EH (cell line): ENCODE measurements at places on chromosomes 1 and 21.

DNA sequence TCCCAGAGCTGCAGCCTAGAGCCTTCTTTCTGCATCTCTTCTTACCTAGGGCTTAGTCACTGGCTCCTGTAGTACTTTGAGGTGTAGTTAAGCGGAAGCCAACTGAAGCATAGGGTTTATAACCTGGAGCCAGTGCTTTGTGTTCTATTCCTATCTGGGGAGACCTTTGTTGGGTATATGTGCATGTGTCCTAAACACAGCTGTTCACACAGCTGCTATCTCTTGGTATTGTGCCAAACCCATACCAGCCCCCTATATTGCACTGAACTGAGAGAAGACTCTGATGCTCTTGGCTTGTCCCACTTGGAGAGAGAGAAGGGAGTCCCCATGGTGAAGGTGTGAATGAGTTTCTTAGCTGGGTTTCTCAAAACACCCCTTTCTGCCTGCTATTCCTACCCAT, 17.2 kb upstream of the NFASC start:
- DNase-seq, result no peak

DNA sequence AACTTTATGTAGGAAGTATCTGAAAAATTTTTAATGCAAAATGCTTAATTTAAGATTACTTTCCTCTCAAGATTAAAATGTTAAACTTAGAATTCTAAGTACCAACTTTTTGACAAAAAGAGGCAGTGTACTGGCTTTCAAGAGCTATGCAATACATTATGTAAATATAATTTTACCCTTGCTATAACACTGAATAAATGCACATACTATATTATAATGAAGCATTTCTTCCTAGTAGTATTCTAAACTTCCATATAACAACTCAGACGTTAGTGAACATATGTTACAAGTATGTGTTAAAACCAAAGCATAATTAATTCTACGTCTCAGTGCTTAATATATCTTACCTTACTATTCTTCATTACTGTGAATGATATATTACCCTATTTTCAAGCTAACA, 58.5 kb downstream of the RGS21 start:
- no peak for DNase-seq

- DNase-seq, result no peak
These were observed 29.8 kb downstream of the PKP1 start for GRCh38 chr1:201313086-201313485.

- DNase-seq, result no peak
These were observed 137.8 kb downstream of the LMX1A start for GRCh38 chr1:165218731-165219130.

GRCh38 chr1:62377043-62377562, 57.9 kb upstream of the KANK4 start:
- DNase-seq, result no peak

- DNase-seq, result no peak
These were observed 14.7 kb downstream of the DOP1B start for GRCh38 chr21:36171336-36171735.

- no peak for DNase-seq
These were observed 180.0 kb upstream of the KCND3 start for GRCh38 chr1:112169517-112169916.

DNA sequence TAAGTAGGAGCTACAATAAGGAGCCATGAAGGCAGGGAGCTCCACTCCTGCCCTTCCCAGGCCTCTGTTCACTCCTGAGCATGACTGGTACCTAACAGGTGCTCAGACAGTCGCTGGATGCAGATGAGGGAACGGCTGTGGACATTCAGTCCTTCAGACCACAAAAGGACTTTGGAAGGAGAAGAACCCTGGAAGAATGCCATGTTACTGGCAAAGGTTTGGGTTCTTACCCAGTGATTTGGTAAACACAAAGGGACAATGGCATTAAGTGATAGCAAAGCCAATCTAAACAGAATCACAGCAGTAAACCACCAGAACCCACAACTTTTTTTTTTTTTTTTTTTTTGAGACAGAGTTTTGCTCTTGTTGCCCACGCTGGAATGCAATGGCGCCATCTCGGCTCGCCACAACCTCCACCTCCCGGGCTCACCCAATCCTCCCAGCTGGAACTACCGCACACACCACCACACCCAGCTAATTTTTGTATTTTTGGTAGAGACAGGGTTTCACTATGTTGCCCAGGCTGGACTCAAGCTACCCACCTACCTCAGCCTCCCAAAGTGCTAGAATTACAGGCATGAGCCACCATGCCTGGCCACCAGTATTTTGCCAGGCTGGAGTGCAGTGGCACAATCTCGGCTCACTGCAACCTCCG, 7.5 kb upstream of the CBR3 start:
- no peak for DNase-seq

- DNase-seq, result no peak
These were observed 957.4 kb upstream of the NCAM2 start for GRCh38 chr21:20040768-20041167.

DNA sequence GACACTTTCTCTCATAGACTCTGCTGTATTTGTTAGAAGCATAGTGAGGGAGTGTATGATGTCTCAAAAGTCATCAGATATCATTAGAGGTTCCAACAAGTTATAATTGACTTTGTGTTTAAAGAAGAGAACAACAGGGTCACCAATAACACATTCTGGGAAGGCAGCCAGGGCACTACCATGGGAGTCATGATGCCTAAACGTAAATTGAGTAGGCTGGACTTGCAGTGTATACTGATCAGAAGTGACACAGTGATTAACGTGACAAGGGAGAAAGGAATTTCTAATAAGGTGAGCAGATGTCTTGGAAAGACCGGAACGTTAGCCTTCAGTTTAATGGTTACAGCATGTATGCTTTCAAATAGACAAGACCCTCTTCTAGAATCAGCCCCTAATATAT, 973.2 kb downstream of the NCAM2 start:
- DNase-seq, result no peak

- DNase-seq, result no peak
These were observed 655 bp upstream of the KIRREL1 start for GRCh38 chr1:157992833-157993146.

- peak; percentile 6 for DNase-seq
These were observed 29.3 kb downstream of the ZNF648 start for GRCh38 chr1:182032251-182032650.

GRCh38 chr1:53838654-53838974, 518 bp upstream of the NDC1 start:
- no peak for DNase-seq

GRCh38 chr1:96524100-96524499, 197.5 kb upstream of the PTBP2 start:
- no peak for DNase-seq

- DNase-seq, result peak; percentile 60
These were observed 2.3 kb upstream of the KCNC4 start for GRCh38 chr1:110207831-110208230.

GRCh38 chr1:205688171-205689080, 8.1 kb upstream of the SLC45A3 start:
- DNase-seq, result no peak

GRCh38 chr1:94228640-94229375, 8.6 kb downstream of the ARHGAP29 start:
- DNase-seq, result no peak
